ENCODE measurements at places on chromosomes 5 and 9.

DNA sequence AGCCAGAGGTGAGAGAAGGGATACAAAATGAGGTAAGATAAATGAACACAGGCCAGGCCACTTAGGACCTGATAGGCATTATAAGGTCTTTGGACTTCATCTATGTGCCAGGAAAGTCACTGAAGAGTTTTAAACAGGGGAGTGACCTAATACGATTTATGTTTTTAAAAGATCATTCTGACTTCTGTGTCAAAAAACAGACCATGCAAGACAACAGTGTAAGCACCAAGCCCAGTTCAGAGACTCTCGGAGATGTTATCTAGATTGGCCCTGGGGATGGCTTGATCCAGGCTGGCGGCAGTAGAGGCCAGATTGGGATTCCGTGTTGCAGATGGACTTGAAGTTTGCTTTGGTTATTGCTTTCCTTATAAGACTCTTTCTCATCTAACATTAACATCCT, 43.0 kb upstream of the DPYSL3 start:
- DNase-seq, result no peak

DNA sequence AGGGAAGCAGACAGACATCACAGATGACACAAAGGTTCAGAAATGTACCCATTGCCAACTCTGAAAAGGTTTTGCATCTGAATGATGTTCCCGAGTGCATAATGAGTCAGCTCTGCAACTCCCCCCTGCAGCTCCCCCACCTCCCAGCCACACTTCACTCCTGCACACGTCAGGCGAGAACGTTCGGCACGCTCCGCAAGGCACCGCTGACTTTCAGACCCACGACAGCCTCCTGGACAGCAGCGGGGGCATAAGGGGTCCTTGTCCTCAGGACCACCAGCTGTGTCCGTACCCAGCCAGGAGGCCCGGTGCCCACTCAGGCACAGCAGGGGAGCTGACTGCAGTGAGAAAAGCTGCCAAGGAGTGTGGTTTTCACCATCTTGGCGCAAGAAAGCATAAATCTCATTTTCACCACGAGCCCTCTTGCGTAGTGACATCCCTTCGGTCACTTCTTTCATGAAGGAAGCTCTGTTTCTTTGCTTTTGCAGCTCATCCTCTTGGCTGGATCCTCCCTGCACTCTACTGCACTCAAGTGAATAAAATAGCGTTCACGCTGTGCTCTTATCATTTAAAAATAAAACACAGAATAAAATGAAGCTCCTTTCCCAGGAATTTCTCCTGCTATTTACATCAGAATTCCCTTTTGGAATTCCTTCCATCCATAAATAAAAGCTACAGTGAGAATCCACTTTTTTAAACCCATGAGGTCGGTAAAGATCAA, 9.9 kb downstream of the GFPT2 start:
- no peak for DNase-seq

DNA sequence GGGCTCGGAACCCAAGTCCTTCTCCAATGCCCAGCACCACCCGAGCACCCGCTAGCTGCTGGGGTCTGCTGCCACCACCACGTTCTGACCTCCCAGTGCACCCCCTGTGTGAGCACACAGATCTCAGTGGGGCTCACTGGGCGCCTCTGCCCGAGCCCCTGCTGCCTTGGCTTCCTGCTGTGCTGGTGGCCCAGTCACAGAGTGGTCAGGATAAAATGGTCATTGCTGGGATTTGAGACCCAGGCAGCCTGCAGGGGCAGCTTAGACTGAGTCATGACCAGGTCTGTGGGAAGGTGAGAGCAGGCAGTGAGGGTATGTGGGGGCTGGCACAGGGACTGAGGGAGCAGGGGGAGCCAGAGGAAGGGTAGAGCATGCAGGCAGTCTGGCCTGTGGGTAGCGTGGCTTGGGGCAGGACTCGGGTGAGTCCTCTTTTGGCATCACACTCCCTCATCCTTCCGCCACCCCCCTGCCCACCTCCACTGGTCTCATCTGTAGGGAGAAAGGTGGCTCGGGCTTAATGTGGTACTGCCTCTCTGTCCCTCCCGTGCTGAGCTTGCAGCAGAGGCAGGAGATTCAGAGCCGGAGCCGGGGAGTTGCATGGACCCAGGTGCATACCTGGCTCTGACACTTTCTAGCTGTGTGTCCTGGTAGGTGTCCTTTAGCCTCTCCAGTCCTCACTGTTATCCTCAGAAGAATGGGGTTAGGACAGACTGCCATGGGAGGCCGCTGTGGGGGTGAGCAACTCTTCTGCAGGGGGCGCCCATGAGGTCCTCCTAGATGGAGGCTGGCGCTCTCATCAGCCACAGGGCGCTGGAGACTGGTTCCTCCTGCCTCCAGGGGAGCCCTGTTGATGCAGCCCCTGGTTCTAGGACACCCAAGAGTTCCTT, 32.1 kb downstream of the USP20 start:
- no peak for DNase-seq

- no peak for DNase-seq
These were observed 23.9 kb downstream of the IRX1 start for GRCh38 chr5:3619579-3619978.

DNA sequence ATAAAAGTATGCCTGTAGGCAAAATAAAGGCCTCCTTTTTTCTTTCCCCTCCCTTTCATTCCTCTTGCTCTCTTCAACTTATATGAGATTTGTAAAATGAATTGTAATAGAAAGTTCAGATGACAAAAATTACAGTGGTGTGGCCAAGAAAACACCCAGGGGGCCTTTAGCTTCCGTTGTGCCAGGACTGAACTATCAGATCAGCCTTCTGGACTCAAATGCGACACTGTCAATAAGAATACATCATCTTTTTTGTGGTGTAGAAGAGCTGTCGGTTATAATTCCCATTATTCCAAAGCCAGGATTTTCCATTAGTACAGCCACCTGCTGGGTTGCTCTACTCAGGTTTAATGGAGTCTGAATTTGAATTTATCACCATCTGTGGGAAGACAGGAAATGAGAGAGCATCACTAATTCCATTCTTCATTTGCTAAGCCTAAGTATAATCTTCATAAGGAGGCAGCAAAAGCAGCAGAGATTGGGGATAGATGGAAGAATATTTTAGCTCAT, 443.4 kb downstream of the ANXA1 start:
- no peak for DNase-seq

All from suprapubic skin (tissue), 4 donors.